ENCODE measurements at places on chromosomes 3 and 15.

GRCh38 chr15:83709811-83710210 lies 55.9 kb downstream of the ADAMTSL3 start:
- DNase-seq, result no peak

DNA sequence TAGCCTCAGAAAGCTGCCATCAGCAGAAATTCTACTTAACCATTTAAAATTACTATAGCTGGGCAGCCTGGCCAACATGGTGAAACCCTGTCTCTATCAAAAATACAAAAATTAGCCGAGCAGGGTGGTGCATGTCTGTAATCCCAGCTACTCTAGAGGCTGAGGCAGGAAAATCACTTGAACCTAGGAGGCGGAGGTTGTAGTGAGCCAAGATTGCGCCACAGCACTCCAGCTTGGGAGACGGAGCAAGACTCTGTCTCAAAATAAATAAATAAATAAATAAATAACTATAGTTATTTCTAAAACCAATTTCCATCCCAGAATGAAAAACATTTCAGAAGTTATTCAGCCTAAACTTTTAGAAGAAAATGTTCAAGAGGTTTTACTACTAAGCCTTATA lies 25.1 kb downstream of the LRRFIP2 start:
- DNase-seq, result no peak

DNA sequence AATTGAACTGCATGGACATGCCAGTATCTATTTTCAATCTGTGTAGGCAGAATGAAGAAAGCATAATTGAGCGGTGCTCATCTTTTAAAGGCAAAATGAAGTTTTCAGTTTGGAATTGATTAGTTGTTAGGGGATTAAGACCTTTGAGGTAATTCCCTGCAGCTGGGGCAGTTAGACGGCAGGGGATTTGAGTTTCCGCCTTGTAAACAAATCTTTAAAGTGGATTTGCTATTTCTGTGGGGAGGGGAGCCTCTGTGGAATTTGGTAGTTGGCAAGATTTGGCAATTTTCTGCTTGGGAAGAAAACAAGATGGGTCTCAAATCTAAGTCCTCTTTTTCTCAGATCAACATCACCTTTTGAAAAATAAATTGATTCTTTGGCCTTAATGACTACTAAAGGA lies 212.5 kb upstream of the CNTN6 start:
- DNase-seq, result no peak

DNA sequence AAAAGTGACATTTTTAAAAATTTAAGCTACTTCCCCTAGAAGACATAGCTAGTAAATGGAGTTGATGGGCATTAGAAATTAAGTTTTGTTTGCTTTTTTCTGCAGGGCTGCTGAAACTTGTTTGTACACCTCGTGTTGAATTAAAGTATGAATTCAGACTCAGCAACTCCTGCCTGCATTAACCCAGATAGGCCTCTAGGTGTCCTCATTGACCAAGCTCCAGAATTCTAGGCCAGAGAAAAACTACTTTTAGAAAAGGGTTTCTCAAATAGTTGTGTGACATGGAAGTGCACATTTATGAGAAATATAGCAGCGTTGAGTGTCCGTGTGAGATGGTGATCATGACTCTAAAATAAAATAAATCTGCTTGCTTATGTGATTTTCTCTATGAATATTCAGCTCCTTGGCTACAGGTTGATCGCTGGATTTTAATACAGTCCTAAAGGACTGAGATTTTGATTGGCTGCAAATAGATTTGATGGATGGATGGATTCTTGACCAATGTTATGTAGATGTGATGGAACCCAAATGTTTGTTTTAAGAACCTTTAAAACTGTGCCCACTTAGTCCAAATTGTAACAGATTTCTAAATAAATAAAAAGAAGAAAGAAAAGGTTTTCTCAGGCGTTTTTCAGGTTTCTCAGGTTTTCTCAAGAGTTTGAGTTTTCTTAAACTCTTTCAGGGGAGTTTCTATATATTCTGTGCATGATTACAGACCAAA lies 39.4 kb upstream of the LMOD3 start:
- DNase-seq, result no peak

- no peak for DNase-seq
Observed at GRCh38 chr3:190492129-190492528, 21.8 kb upstream of the IL1RAP start.

DNA sequence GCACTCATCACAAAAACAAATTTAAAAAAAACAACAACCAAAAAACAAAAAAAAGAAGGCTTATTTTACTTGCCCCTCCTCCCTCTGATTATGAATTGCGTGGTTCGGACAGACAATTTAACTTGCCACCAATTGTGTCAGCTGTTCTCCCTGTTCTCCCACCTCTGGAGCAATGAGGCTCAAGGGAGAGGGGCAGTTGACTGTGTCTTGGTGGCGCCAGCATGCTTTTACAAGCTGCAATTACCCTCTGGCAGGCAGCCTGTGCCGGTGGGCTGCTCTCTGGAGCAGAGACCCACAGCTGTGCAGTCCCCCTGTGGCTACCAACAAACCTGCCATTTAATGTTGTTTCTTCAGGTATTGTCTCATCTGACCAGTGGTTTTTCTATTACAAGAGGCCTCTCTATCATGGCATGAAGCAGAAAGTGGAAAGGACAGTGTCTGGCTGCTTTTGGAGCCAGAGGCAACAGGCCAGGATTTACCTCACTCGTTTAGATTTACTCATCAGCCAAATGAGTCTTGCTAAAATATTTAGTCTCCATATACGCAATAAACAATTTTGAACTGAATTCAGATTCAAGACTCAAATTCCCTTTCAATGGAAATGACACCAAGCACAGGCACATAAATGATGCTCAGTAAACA lies 192.0 kb upstream of the TPRG1 start:
- DNase-seq, result peak; percentile 56

DNA sequence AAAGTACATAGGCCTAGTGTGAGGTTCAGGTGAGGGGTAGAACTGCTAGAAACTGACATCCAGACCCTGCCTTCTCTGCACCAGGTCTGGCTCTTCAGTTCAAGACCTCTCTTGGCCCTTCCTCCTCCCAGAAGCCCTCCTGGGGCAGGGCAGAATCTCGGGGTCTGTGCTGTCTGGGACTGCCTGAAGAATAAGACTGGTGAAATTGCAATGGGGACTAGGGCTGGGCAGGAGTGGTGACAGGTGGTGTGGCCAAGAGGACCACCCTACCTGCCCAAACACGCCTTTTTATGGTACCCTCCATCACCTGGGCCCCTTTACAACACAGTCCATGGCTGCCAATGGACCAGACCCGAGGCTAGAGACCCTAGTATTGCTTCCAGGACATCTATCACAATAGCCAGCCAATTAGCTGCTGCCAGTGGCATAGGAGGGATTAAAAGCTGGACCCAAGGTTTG lies 1.5 kb upstream of the NCKIPSD start:
- peak; percentile 60 for DNase-seq

- peak; percentile 55 for DNase-seq
Observed at GRCh38 chr3:66010739-66011655, 27.7 kb downstream of the MAGI1 start.

- DNase-seq, result no peak
Observed at GRCh38 chr3:8313560-8314267, 187.9 kb upstream of the LMCD1 start.

DNA sequence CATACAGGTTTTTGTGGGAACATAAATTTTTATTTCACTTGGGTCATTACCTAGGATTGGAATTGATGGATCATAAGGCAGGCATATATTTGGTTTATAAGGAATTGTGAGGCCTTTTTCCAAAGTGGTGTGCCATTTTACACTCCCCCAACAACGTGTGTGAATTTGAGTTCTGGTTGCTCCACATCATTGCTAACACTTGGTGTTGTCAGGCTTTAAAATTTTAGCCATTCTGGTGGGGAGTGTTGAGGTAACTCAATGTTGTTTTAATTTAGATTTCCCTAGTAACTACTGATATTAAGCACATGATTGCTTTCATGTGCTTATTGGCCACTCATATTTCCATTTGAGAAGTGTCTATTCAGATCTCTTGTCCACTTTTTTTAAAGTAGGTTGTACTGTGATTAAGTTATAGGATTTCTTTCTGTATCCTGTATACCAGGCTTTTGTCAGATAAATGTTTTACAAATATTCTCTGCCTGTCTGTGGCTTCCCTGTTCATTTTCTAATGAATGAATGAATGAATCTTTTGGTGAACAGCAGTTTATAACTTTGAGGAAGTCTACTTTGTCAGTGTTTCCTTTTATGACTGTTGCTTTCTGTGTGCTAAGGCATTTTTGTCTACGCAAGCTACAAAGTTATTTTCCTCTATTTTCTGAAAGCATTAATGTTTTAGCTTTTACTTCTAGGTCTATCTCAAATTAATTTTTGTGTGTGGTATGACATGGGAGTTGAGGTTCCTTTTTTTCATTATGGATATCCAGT lies 17.9 kb upstream of the NR2C2 start:
- no peak for DNase-seq

GRCh38 chr3:159839561-159840379 lies 148.9 kb upstream of the IL12A start:
- peak; percentile 89 for DNase-seq

DNA sequence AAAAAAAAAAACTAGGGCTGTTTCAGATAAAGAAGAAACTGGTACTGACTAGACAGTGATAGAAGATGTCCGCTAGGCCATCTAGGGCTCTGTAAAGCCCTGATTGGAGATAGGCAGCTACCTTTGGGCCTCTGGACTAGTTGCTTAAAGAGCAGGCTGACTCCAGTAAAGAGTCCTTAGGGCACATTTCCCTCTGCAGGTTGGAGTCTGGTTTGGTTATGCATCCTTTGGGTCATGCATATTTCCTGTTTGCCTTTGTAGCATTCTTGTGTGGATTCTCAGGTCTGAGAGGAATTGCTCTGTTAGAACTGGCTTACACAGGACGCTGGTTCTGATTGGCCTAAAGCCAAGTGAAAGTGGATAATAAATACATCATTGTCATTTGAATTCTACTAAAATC lies 165.5 kb upstream of the LRRN1 start:
- DNase-seq, result no peak

DNA sequence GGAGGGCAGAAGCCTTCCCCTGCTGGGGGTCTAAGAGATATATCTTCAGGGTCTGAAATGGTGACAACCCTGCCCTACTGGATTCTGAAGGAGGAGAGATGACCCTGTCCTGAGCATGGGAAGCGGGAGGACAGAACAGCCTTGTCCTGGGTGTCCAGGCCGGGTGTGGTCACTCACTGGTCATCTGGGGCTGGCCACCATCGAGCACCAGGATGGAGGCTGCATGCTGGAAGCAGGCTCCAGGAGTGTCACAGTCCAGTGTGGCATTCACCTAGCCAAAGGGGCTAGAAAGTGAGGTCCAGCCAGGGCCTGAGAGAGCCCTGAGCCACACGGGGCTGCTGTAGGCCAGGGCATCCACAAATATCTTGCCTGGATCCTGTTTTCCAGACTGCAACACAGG lies 5.2 kb downstream of the CDHR4 start:
- DNase-seq, result no peak

- no peak for DNase-seq
Observed at GRCh38 chr15:33473714-33474113, 162.9 kb downstream of the RYR3 start.

DNA sequence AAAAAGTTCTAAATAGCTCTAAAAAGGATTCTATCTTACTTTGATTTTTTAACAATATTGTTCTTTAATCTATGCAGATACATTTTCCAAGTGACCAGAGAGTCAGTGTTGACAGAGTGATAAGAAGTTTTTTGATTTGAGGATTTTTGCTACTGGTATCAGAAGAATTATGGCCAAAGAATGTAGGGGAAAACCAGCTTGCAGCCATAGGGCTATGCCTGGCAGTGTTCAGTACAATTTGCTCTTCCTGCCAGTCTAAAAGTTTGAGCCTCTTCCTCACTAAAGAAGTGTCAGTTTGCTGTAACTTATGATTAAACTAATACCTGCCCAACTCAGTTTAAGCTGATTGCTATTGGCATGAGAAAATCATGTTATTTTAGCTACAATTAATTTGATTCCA lies 35.3 kb upstream of the FSIP1 start:
- DNase-seq, result no peak

GRCh38 chr3:11514191-11514821 lies 129.4 kb downstream of the VGLL4 start:
- no peak for DNase-seq

GRCh38 chr3:112974178-112974517 lies 755 bp downstream of the CD200R1 start:
- no peak for DNase-seq

- no peak for DNase-seq
Observed at GRCh38 chr3:141434255-141434654, 52.6 kb upstream of the RASA2 start.

- DNase-seq, result no peak
Observed at GRCh38 chr3:127790882-127791183, 31.5 kb downstream of the MGLL start.

DNA sequence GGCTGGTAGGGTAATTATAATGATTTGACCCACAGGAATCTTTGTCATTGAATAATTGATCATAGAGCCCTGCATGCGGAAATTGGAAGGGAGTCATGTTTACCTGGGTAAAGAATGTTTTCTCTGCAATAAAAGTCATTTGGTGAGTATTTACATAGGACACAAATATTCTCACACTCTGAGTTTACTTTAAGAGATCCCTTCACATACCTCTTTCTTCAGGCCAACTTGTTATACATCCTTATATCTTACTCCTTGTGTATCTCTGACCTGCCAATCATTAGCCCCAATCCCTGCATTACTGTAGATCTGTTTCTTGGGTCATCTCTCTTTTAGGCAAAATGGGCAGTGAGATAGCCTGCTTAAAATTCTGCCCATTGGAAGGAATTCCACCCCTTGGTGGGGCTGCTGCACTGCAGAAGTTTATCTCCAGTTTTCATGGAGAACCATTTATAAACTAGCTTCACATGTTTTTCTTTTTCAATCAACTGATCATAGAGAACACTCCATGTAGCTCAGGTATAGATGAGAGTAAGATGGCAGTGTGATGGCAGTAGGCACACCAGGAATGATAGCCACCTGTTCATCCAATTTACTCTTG lies 46.2 kb downstream of the ILDR1 start:
- DNase-seq, result no peak

DNA sequence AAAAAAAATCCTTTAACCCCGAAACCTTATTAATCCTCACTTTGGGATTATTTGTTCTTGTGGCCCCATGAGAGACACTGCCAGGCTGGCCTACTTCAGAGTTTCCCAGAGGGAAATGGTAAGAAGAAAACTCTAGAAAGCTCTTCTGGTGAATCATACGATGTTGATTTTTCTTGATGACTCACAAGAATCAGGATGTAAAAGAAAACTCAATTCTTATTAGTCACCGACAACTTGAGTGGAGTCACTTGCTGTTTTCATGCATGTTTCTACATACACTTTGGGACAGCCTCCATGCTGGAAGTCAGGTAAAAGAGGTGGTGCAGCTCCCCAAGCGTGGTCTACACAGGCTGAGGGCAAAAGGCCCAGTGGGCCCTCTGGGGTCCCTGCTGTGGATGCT lies 42.8 kb downstream of the MYO5C start:
- no peak for DNase-seq

GRCh38 chr3:120567370-120568201 lies 28.6 kb upstream of the NDUFB4 start:
- DNase-seq, result peak; percentile 61

GRCh38 chr15:92714077-92714476 lies 58.5 kb upstream of the FAM174B start:
- DNase-seq, result peak; percentile 75

GRCh38 chr3:127412578-127413317 lies 124.9 kb upstream of the PRR20G start:
- peak; percentile 29 for DNase-seq

Measured in endodermal cell (in vitro differentiated cells).